CD4-positive, alpha-beta T cell treated with Interleukin-17A for 1 hour (primary cell): ENCODE measurements at places on chromosomes 11 and 22.

- no peak for DNase-seq
These were observed 24.3 kb downstream of the MPPED1 start for GRCh38 chr22:43435851-43436811.

DNA sequence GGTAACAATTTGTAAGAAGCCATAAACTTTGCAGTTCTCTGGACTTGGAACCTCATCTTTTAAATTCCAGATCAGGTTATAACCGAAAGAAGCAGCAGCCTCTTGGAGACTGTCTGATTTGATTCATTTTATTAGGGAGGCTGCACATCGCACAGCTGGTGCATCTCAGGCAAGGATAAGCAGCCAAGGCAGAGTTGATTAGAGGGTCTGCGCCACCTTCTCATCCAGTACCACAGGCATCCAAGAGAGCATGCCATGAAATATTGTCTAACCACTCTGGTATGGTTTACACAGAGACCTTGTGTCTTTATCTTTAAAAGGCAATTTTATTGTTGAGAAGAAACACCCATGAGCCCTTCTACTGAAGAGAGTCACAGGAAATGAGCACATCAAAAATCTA, 16.2 kb upstream of the CWF19L2 start:
- DNase-seq = no peak

GRCh38 chr11:2788168-2789071, 88.6 kb upstream of the KCNQ1OT1 start:
- DNase-seq = no peak

DNA sequence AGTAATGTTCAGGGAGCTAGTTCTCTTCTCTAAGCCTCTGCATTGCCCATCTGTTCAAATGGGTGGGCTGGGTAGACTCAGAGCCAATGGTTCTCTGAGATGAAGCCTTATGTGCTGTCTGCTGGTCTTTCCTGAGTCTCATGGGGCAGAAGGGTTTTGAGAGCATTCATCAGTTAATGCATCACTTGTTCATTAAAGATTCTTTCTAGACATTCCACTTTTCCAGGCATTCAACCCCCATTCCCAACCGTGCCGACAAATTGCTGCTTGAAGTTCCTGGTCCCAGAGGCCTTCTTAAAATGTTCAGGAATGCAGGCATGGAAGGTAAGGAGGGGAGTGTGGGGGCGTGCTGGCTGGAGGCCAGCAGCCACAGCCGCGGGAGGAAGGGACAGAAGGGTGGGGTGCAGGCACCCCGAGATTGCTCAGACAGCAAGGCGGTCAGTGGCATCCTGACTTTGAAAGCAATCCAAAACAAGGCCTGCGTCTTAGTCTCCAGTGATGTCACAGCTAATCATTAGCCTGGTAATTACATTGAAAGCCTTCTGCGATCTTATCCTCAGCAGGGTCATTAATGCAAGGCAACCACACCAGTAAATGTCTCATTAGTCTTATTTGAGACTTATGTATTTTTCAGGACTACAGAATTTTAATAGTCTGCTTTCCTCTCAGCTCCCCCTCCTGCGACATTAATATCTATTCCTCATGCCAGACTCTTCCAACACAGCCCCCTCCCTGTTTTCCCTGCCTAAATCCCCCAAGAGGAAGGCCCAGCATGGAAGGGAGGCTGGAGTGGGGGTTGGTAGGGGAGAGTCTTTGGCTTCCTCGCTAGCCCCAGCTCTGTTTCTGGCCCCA, 328.8 kb downstream of the MIAT start:
- no peak for DNase-seq

DNA sequence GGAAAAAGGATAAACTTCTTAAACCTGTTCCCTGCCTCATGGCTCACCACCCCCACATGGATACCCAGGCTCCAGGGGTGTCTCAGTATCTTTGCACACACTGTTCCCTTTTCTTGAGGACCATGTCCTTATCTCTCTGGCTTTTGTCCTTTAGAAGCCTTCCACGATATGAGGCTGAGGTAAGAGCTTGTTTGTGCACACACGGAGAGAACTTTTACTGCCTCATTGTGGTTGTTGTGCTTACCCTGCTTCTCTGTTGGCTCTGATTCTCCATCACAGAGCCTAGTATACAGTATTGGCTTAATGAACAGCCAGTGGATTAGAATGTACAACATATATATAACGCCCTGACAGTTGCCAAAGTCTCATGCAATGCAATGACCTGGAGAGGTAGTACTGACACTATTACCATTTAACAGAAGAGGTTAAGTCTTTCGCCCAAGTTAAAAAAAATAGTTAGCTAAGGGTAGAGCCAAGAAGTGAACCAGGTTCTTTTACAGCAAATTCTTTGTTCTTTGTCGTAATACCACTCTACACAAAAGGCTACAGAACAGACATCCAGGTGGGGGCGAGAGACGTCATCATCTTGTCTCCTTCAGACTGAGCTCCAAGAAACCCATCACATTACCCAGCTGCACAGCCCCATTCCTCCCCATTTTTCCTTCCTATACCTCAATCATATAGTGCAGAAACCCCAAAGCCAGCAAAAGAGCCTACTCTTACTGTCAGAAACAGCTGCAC, 117.3 kb downstream of the PLEKHA7 start:
- DNase-seq = no peak

DNA sequence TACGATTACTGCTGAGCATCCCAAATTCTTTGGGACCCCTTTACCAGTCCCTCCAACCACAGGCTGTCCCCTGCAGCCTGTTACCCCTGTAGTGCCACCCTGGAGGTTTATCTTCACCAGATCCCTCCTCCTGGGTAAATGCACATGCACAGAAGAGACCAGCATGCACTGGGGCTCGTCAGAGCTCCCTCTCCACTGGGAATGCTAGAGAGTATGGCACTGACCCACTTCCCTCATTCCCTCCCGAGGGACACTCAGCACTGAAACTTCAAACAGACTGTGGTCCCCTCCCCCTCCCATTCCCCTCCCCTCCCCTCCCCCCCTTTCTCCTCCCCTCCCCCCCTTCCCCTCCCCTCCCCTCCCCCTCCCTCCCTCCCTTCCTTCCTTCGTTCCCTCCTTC, 49.1 kb downstream of the C11orf91 start:
- no peak for DNase-seq

- DNase-seq = no peak
These were observed 107.5 kb downstream of the NXPE2 start for GRCh38 chr11:114785820-114786219.

GRCh38 chr11:100832829-100833228, 145.7 kb downstream of the ARHGAP42 start:
- DNase-seq = no peak
